NB4 (cell line): ENCODE measurements at places on chromosomes 16 and 17.

- no peak for DNase-seq
Measured at GRCh38 chr16:50202926-50203624, 50.0 kb downstream of the TENT4B start.

DNA sequence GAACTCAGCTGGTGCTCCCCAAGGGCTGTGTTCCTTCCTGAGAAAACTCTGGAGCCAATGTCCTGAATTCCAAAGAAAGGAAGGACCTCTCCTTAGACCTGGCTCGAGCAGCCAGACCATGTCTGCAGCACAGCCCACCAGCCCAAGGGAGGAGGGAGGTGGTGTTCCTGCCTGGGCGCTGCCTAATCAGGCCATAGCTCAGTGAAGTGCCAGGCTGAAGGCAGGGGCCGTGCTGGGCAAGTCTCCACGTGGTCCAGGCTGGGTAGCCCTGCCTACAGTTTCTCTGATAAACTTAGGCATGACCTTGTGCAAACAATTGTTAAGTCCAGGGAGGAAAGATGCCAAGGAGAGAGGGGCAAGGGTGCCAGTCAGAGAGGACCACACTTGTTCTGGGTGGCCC is 76.8 kb downstream of the MPRIP start:
- DNase-seq = no peak

- DNase-seq = peak; percentile 83
Measured at GRCh38 chr17:82781894-82782274, 30.0 kb downstream of the TBCD start.

- DNase-seq = no peak
Measured at GRCh38 chr17:17698869-17699351, 17.7 kb downstream of the RAI1 start.

- no peak for DNase-seq
Measured at GRCh38 chr16:48244863-48245195, 729 bp downstream of the LONP2 start.

DNA sequence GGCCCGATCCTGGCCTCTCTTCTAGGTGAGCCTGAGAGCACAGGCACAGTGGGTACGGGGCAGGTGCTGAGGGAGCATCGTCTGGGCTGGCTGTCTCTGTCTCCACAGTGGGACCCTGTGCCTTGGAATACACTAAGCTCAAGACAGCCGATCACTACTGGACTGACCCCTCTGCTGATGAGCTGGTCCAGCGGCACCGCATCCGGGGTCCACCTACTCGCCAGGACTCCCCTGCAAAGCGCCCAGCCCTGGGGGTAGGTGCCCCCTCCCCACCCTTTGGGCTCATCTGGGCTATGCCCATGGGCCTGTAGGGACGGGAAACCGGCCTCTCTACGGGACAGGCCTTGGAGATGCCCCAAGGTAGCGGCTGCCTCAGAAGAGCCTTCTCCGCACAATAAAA is 25.6 kb downstream of the SGSM2 start:
- no peak for DNase-seq

- no peak for DNase-seq
Measured at GRCh38 chr17:4583782-4584100, 588 bp upstream of the SMTNL2 start.

GRCh38 chr17:14739656-14740431 is 439.0 kb downstream of the HS3ST3B1 start:
- DNase-seq = peak; percentile 44

GRCh38 chr17:77382966-77383612 is 242.3 kb downstream of the SEC14L1 start:
- no peak for DNase-seq

- no peak for DNase-seq
Measured at GRCh38 chr16:50440991-50441390, 72.2 kb upstream of the BRD7 start.

GRCh38 chr16:67549240-67549639 is 13.1 kb upstream of the CTCF start:
- no peak for DNase-seq

DNA sequence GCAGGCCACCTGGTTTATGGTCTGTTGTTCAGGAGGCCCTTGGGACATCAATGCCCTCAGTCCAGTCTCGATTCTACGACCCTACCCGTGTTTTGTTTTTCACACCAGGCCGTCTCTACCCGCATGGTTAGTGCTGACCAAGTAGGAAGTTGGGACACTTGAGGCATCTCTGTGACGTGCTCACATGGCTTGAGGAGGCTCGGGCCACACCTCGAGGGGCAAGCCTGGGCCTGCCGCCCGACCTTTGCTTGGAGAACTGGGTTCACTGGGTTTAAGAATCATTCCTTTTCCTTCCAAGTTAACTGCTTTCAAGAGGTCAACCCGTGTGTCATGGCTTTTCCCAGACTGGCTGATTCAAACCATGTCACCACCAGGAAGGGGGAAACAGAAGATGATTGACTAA is 86.8 kb downstream of the CMIP start:
- no peak for DNase-seq

GRCh38 chr16:11255737-11256660 is at the start of gene SOCS1:
Gene SOCS1 (minus strand): TSS chr16:11256204. CDS start chr16:11255478, 726 bp downstream.
- peak; percentile 86 for DNase-seq

DNA sequence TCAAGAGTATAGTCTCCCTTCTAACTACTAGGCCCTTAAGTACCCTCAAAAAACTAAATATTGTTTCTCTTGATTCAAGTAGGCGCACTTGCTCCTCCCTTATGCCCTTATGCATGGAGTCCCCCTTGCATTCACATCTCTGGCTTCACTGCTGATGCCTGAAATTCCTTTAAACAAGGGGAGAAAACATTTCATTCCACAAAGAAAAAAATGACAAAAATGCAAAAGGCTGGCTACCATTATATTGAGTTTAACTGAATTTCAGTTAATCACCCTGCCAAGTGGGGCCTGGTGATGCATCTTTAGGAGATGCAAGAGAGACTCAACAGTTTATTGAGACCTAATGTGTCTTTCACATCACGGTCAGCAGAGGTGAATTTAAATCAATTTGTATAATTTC is 35.6 kb downstream of the CRLF3 start:
- no peak for DNase-seq

- DNase-seq = peak; percentile 83
Measured at GRCh38 chr16:85554889-85555718, 58.0 kb upstream of the GSE1 start.

GRCh38 chr16:9757687-9758086 is 424.5 kb downstream of the GRIN2A start:
- DNase-seq = no peak

- no peak for DNase-seq
Measured at GRCh38 chr17:14581186-14581830, 280.4 kb downstream of the HS3ST3B1 start.

DNA sequence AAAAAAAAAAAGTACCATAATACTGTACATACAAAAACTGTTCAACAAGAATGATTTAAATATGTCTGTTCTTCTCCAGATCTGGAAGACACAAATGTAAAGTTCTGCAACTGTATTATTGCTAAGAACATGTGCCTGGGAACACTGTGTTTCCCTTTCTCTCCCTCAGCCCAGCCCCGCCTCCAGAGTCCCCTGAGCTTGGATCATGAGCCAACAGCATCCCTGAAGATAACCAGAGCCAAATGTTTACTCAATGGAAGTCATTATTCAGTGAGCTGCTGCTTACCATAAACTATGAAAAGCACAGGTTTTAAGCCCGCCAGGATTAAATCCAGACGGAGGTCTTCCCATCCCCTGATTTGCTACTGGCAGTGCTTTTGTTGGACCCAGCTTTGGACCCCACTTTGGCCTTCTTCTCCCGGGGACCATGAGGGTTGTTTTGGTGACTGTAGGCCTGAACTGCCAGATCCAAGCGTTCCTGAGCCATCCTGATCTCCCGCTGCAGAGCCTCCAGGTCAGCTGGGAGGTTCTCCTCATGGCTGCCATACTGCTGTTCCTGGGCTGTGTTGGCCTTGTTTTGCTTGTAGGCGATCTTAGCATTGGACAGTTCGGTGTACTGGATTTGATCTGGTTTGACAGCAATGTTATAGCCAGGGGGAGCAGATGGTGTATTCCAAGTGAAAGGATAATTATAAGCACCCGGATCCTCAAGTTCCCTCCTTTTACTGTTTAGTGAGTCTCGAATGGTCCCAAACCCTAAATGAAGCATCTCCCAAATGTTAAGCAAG is 25.6 kb downstream of the GJC1 start:
- no peak for DNase-seq

- DNase-seq = no peak
Measured at GRCh38 chr16:54431997-54432896, 145.7 kb upstream of the IRX3 start.

- no peak for DNase-seq
Measured at GRCh38 chr17:28716740-28717577, 709 bp downstream of the RAB34 start.

DNA sequence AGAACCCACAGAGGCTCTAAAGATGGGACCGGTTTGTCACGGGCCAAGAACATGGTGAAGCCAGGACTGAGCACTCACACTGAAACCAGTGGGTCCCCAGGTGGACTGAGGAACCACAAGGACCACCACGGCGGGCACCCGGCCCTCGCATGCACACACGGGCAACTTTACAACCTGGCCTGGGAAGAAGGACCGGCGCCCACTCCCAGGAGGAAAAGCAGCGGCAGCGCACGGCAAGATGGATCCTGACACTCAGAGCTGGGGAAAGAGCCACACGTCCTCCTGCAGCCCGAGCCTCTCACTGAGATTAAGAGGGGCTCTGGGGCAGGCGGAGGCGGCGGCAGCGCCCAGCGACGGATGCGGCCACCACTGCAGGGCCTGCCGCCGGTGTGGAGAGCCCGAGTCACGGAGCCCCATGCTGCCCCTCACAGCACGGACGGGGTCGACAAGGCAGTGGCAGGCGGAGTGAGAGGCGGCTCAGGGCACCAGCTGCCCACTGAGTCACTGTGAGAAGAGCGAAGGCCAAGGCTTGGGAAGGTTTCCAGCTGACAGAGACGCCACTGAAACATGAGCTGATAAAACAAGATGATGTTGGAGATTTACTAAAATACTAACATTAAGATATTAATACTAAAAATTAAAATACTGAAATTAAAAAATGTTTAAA is 118.3 kb downstream of the ANKRD11 start:
- no peak for DNase-seq

GRCh38 chr16:22683730-22684573 is 130.0 kb upstream of the HS3ST2 start:
- no peak for DNase-seq

GRCh38 chr17:44222112-44222869 is 2.8 kb upstream of the UBTF start:
- peak; percentile 72 for DNase-seq

DNA sequence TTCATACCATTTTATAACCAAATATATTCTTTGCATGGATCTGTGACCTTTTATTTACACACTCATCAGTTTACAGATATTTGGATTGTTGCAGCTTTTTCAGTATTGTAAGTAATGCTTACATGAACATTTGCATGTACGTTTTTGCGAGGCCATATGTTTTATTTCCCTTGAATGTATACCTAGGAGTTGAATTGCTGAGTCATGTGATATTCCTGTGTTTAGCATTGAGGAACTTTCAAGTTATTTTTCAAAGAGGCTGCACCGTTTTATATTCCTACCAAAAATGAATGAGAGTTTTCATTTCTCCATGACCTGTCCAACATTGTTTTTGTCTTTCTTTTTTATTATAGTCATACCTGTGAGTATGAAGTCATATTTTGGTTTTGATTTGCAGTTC is 392.1 kb downstream of the CNTNAP4 start:
- DNase-seq = no peak

- DNase-seq = no peak
Measured at GRCh38 chr17:2151358-2152033, 96.6 kb downstream of the HIC1 start.

- no peak for DNase-seq
Measured at GRCh38 chr17:10751563-10751962, 21.7 kb upstream of the TMEM220 start.

DNA sequence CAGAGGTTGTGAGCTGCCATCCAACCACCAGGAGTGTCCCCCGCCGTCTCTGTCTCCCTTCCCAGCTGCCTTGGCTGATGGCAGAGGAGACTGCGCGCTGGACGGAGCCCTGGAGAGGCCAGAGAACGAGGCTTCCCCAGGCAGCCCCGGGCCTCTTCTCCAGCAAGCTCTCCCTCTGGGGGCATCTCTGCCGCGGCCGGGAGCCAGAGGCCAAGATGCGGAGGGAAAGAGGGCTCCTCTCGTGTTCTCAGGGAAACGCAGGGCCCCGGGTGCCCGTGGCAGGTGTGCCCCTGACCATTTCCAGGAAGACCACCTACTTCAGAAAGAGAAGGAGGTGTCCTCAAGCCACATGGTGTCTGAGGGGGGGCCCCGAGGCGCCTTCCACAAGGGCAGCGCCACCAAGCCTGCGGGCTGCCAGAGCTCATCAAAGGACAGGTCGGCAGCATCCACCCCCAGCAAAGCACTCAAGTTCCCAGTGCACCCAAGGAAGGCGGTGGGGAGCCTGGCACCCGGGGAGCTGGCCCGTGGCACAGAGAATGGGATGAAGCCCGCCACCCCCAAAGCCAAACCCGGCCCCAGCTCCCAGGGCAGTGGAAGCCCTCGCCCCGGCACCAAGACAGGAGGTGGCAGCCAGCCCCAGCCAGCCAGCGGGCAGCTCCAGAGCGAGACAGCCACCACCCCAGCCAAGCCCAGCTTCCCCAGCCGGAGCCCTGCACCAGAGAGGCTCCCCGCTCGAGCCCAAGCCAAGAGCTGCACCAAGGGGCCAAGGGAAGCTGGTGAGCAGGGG is 14.8 kb upstream of the ZFPM1 start:
- DNase-seq = no peak

GRCh38 chr17:74770498-74771318 is 5.4 kb downstream of the NAT9 start:
- peak; percentile 56 for DNase-seq

DNA sequence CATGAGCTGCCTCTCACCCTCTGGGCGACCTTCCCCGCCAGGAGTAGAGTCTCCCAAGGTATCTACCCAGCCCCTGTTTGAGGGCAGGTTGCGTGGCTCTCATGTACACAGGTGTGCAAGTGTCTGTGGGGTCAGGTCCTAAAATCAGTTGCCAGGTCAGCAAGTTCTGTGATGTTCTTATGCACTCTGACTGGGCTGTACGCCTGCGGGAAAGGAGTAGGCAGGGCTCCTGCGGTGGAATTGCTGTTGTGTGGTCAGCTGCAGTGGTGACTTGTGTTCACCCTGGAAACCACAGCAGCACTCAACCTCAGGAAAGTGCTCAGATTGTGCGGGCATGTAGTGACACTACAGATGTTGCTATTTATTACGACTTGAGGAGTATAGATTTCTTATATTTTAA is 19.4 kb downstream of the NARF start:
- DNase-seq = no peak

GRCh38 chr17:81715107-81715871 is 3.2 kb downstream of the SLC25A10 start:
- DNase-seq = no peak

DNA sequence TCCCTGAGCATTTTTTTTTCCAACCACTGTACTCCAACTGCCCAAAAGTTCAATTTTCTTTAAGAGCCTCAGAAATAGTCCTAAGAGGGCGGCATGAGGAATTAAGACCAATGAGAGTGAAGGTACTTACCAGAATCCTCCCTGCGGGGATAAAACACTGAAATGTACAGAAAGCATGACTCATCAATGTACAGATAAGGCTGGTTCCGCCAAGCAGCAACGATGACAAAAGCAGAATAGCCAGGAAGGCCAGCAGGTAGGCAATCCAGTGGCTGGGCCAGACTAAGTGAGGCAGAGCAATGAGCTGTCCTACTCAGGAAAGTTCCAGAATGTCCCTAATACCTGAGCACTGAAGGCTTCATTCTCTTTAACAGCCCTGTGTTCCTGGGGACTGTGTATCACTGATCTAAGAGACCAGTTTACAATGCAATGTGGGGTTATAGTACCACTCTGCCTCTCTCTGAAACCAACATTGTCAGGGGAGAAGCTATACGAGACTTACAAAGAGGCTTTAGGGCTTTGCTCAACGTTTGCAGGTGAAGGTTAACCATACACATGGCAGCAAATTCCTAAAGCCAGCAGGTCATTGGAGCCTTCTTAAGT is 11.0 kb upstream of the GPR139 start:
- DNase-seq = peak; percentile 24

- DNase-seq = no peak
Measured at GRCh38 chr16:16037521-16037920, 88.1 kb downstream of the ABCC1 start.
